RWPE1 (cell line): ENCODE measurements at places on chromosomes 3 and 15.
A peak's percentile ranks its signal among the peaks of the same experiment; 100 is the strongest.

GRCh38 chr3:127081001-127081720, 98.2 kb downstream of the PLXNA1 start:
- no peak for DNase-seq

- no peak for DNase-seq
These were observed 20.4 kb downstream of the TMOD2 start for GRCh38 chr15:51771773-51772172.

DNA sequence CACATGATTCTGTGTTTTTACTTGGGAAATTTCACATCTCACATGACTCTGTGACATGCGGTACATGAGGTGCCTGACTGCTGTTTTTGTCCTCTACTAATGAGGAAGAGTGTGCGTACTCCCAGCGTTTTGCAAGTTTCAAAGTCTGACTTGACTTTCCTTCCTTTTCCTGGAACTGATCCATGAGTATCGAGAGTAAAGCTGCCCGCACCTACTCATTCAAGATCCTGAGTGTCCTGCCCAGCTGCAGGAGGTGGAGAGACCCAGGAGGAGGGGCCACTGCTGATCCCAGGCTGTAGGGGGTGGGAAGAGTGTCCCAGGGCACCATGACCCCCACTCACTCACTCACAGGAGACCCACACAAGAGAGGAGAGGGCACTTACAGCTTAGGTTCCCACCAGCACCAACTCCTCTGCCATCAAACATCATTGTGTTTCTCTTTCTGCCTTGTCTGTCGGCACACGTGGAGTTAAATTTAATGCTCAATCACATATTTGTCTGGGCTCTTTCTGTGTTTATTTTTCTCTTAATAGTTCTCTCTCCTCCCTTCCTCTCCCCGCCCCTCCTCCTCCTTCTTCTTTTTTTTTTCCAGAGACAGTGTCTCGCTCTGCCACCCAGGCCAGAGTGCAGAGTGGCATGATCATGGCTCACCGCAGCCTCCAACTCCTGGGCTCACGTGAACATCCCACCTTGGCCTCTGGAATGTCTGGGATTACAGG, 1.4 kb downstream of the CCR5AS start:
- no peak for DNase-seq

DNA sequence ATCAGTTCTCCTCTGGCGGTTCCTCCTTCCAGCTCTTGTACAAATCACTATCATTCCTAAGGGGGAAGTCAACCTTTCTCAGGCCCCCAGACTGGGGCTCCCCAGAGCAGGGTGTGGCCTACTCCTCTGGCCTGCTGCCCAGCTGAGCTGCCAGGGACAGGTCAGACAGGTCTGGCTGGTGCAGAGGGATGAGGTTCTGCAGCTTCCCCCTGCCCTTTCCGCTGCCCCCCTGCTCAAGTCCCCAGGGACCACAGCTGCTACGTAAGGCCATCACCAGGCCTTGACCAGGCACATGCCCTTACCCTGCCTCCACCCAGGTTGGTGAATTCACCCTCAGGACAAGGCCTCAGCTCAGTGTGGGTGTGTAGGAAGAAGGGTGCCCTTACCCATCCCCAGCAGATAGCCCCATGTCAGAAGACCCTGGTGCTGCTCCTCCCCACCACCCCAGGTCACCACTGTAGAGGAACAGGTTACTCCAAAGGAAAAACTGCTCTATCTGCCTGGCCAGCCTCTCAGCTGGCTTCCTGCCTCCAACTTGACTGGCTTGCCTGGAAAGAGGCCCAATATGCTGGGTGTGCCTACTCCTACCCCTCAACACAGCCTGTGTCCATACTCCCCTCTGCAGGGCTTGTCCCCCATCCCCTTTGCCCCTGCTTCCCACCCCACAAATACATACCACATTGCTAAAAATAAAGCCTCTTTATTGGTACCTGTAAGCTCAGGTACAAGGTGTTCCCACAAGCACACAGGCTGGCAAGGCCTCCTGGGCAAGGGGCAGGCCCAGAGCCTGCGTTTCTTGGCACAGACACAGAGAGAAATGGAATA, 12.0 kb downstream of the CSRNP1 start:
- DNase-seq = peak; percentile 82

DNA sequence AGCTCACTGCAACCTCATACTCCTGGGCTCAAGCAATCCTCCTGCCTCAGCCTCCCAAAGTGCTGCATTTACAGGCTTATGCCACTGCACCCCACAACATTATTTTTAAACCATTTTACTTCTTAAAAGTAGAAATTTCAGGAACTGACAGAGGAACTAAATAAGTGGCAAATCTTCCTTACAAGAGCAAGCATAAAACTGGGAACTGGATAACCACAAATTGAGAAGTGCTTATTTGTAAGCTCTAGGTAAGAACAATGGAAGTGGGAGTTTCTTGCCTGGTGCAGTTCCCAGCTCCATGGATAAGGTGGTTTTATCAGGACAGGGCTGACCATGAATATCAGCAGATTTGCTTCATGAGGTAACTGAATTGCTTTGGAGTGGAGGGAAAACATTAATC, 655.2 kb downstream of the DIPK2A start:
- no peak for DNase-seq

- DNase-seq = peak; percentile 92
These were observed 642 bp downstream of the ZBTB11 start for GRCh38 chr3:101676216-101676764.

DNA sequence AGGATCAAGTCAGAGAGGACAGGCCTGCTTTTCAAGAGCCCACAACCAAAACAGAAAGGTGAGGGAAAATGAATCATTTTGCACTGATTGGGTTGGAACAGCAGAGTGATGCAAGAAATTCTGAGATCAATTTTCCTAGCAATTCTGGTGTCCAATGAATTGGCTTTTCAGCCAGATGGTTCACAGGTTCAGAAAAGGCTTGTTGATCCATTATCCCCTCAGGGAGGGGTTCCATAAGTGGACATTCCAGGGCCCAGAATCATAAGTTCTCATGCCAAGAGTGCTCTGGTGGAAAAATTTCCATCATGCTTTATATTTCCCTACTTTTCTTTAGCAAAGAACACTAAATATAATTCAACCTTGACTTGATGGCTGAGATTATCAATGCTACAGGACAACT, 16.2 kb downstream of the RBP2 start:
- no peak for DNase-seq

DNA sequence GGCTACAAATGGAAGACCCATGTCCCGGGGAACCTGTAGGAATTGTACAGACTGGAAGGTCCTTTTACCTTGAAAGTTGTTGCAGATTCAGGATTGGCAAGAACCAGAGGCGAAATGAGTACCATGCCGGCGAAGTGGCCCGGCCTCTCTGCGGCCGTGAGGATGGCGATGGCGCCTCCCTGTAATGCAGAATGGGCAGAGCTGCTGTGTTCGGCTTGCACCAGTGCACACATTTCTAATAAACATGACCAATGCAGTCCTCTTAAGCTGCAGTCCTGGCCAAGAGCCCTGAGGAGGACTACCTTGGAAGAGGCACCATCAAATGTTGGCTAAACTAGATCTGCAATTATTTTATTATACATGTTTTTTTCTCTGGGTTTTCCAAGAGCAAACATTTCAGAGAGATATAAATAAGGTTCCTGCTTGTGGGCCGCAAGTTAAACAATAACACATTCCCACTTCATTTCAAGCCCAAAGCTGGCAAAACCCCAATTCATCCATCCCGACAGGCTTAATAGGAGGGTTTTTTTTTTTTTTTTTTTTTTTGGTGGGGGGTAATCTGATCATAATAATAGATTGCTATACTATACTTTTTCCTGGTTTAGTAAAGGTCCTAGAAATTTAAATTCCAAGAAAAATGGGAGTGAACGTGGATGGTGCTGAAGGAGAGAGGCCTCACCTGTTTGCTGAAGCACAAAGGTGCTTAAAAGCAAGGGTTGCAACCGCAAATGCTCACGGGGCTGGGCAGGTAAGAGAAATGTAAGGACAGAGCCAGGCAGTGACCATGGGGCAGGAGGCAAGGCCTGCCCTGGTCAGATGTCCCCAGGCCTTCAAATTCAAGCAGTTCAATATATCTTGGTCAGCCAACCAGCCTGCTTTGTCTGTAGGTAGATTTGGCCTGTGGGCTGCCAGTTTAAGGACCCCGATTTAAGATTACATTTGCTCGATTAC, 48.5 kb downstream of the ABTB1 start:
- no peak for DNase-seq

DNA sequence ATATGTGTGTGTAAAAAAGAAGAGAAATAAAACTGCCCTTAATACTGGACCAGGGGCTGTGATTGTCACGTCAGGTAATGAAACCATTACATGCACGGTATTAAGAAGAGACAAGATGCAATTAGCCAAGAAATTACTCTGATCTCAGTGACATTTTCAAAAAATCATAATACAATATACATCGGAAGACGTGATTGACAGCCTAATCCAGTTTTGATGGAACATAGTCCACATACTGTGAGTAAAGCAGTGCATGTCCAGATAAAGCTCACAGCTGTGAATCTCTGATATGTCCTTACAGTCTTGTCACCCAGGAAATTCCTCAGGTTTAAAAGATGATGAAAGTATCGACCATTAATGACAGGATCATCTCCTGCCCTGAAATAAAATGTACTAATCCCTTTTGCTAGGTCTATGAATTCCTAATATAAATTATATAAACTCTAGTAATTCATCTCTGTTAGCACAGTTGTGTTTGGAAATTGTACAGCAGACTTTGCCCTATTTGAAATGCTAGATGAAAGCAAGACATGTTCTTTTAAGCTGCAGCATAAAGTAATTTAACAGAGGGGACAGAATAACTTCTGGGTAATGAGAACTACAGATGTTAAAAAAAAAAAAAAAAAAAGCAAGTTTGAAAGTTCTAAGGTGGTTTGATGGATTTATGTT, 119.5 kb upstream of the TMCO5A start:
- DNase-seq = no peak

- no peak for DNase-seq
These were observed 746.7 kb downstream of the NAALADL2 start for GRCh38 chr3:175605851-175606250.

DNA sequence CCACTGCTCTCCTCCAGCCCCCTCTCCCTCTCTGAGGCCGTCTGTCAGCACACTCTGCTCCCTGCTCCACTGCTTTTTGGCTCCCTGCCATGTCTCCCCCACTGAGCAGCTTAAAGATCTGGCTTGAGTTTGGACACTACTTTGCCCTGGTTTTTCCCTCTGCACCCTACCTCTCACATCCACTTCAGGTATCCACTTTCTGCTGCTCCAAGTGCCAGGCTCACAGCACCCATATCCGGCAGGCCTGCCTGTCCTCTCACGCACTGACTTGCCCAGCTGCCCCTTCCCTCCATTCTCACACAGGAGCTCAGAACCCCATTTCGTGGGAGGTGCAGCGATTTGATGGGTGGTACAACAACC, 3.7 kb downstream of the DUOX1 start:
- DNase-seq = no peak

GRCh38 chr3:187259171-187259570, 32.4 kb downstream of the MASP1 start:
- DNase-seq = no peak

GRCh38 chr15:45855907-45856579, 221.2 kb downstream of the SQOR start:
- peak; percentile 95 for DNase-seq

- peak; percentile 45 for DNase-seq
These were observed 98.1 kb upstream of the STRIT1 start for GRCh38 chr3:155391551-155391958.

GRCh38 chr3:71215351-71215750, 368.2 kb downstream of the FOXP1 start:
- DNase-seq = no peak

GRCh38 chr3:128489927-128490649, 2.9 kb downstream of the GATA2 start:
- no peak for DNase-seq

DNA sequence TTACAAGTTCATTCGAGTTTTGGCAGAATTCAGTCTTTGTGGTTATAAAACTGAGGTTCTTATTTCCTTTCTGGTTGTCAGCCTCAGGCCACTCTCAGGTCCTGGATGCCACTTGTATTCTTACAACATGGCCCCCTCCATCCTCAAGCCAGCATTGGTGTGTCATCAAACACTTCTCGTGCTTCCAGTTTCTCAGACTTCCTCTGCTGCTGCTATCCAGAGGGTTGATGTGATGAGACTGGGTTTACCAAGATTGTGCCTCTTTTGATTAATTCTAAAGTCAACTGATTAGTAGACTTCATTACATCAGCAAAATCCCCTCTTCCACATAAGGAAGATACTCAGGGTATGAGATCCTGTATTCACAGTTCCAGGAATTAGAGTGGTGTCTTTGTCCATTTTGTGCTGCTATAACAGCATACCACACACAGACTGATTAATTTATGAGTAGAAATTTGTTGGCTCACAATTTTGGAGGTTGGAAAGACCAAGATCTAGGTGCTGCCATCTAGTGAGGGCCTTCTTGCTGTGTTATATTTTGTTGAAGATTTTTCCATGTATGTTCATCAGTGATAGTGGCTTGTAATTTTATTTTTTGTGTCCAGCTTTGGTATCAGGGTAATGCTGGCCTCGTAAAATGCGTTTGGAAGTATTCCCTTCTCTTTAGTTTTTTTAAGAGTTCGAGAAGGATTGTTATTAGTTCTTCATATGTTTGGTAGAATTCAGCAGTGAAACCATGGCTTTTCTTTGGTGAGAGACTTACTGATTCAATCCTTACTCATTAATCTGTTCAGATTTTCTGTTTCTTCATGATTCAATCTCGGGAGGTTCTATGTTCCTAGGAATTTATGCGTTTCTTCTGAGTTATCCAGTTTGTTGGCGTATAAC, 11.1 kb downstream of the LRCH3 start:
- no peak for DNase-seq

GRCh38 chr3:192947421-192947820, 29.8 kb upstream of the MB21D2 start:
- DNase-seq = no peak

GRCh38 chr15:85704720-85705429, 89.8 kb downstream of the KLHL25 start:
- no peak for DNase-seq

DNA sequence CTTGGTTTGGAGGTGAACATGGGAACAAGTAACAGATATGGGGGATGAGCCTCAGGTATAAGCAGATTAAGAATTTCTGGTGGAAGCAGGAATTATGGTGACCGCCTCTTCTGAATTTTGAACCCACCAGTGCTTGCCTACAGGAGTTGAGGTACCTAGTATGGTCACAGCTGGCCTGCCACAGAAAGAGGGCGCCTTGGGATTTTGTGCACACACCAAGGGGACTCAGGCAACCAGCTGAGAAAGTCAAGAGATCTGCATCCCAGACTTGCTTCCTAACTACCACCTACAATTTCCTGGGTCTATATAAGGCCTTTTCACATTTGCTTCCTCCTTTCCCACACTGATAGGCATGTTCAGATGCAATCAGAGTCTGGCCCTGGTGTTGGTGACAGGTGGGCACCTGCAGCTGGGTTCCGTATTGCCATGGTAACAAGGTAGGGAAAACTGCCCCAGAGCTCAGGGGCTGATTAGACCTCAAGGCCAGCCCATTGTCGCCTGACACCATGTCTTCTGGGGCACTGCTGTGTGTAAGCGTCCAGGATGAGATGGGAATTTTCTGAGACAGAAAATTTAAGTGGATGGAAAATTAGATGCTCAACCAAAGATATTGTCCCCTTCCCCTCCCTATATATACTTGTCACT, 75.9 kb upstream of the RASGRF1 start:
- DNase-seq = no peak

DNA sequence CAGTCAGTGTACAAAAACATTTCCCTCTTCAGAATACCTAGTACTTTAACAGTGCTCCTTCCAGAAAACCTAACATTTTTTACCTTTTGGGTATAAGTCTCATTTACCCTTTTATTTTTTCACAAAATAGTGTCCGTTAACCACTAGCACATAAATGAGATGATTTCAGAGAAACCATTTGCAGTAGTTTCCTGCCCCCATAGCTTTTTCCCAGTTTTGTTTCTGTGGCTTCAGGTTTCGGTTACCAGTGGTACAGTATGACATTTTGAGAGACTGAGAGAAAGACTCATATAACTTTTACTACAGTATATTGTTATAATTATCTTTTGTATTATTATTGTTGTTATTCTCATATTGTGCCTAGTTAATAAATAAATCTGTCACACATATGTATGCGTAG, 6.2 kb upstream of the RBMS3 start:
- DNase-seq = no peak
